ENCODE measurements at places on chromosomes 11 and 22. TPM values are rescaled to one million over a fixed set of nuclear protein-coding genes. Genes with fewer than 3 reads are reported as not detected.

The ASPHD2 gene
- 0.88 TPM for polyA plus RNA-seq

The OR8G5 gene
- polyA plus RNA-seq: not detected

The E2F8 gene
- polyA plus RNA-seq: 17.7 TPM

The XKR3 gene
- not detected for polyA plus RNA-seq

The TMEM191C gene
- polyA plus RNA-seq: 4.6 TPM

The CD3D gene
- polyA plus RNA-seq: 7.4 TPM

The EHD1 gene
- 94.8 TPM for polyA plus RNA-seq

The OTOG gene
- polyA plus RNA-seq: 0.10 TPM

The LRRC10B gene
- polyA plus RNA-seq: 1.3 TPM

The DRD2 gene
- polyA plus RNA-seq: 0.66 TPM

The OR4B1 gene
- polyA plus RNA-seq: not detected

The PRG3 gene
- polyA plus RNA-seq: 0.07 TPM

The FGF19 gene
- 0.04 TPM for polyA plus RNA-seq

The TRIM51 gene
- polyA plus RNA-seq: not detected

The MB gene
- polyA plus RNA-seq: 7.2 TPM

The PTPRCAP gene
- 6.8 TPM for polyA plus RNA-seq

The DDX25 gene
- polyA plus RNA-seq: 2.0 TPM

Measured in large intestine (tissue), 12 donors.